ENCODE measurements at places on chromosomes 2 and 18. TPM values are rescaled to one million over a fixed set of nuclear protein-coding genes. Genes with fewer than 3 reads are reported as not detected.

C2orf72 gene
- total RNA-seq: 1.3 TPM

- DNase-seq: no peak
These were observed 76.2 kb upstream of the TWIST2 start for GRCh38 chr2:238771639-238772038.

DNA sequence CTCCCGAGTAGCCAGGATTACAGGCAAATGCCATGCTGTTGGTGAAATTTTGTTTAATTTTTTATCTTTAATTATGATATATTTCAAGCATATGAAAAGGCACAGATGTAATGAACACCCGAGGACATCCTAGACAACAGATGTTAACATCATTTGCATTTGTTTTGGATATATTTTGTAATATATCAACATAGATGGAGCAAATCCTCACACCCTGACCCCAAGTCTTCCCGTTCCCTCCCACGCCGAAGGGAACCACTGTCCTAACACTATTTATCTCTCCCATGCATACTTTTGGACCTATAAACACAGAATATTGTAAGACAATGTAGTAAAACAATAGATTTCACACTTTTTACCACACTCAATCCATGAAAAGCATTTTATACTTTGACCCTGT is 99.5 kb downstream of the GFPT1 start:
- no peak for DNase-seq

GRCh38 chr18:47985866-47986265 is 55.4 kb upstream of the SMAD2 start:
- DNase-seq: no peak

DNA sequence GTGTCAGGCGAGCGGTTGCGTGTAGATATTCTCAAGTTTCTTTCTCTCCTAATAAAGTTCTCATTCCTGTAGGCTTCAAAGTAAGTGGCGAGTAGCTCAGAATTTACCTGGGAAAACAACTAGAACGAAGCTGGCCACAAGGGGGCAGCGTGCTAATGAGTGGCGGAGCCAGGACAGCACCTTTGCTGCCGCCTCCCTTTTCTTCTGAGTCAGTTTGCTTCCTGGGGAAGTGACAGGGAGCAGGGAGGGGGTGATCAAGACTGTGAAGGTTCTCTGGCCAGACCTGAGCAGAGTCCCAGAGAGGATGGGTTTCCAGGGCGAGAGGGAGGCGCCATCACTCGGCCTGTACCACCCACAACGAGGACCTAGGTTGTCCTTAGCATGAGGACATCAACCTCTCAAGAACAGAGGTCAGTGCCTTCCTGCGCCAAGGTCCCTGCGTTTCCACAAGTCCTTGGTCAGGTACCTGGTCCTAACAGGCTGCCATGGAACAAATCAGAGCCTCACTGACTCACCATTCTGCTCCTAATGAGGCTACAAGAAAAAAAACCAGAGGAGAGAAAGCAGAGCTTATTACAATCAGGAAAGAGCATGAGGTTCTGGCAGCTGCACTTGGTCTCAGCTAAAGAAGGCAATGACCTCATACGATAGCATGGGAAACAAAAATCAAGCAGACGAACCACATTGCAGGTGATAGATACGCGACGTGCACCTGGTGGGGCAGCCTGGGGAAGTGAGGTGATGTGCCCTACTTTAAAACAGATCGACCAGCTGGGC is 98.7 kb downstream of the PLB1 start:
- peak; percentile 54 for DNase-seq

RASGRP3 gene
- total RNA-seq: 3.0 TPM
